ENCODE measurements at places on chromosomes 3 and 15.
A peak's percentile ranks its signal among the peaks of the same experiment; 100 is the strongest.

- DNase-seq = no peak
Measured at GRCh38 chr3:88019024-88019423, 39.8 kb downstream of the CGGBP1 start.

GRCh38 chr3:992871-993270 is 100.0 kb upstream of the CNTN6 start:
- no peak for DNase-seq

DNA sequence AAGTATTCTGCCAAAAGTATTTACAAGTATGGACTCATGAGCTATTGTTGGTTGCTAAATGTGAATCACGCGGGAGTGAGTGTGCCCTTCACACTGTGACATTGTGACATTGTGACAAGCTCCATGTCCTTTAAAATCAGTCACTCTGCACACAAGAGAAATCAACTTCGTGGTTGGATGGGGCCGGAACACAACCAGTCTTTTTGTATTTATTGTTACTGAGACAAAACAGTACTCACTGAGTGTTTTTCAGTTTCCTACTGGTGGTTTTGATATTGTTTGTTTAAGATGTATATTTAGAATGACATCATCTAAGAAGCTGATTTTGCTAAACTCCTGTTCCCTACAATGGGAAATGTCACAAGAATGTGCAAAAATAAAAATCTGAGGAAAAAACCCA is 30.3 kb downstream of the SYNM start:
- DNase-seq = no peak

DNA sequence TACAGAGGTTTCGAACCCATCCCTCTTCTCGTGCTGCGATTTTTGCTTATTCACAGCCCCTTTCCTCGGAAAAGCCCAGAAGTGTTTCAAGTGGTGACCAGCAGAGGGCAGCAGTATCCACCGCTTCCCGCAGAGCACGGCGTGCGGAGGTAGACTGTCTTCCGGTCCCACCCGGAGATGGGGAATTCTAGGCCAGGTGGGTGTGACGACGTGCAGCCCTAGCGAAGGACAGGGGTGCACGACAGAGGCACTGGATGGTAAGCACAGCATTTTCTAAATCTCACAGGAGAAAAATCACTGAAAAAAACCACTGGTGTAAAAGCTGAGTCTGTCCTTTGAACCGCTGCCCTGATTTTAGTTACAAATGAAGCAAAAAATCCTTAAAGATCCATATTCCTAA is 7.4 kb upstream of the PSMD6 start:
- peak; percentile 61 for DNase-seq

DNA sequence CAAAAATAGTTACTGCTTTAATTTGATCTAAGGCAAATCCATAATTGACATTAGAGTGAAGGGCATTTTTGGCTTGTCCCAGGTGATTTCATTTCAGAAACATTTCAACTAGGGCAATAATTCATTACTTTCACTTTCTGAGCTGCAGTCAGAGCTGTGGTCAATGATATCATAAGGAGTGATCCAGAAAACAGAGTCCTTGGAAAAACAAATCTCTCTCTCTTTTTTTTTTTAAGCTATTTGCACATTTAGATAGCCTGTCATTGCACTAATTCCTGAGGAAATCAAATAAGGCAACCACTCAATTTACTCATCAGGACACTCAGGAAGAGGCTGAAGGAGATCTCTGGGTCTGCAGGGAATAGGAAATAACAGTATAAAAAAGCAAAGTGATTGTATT is 269.5 kb upstream of the LRRC3B start:
- DNase-seq = no peak

DNA sequence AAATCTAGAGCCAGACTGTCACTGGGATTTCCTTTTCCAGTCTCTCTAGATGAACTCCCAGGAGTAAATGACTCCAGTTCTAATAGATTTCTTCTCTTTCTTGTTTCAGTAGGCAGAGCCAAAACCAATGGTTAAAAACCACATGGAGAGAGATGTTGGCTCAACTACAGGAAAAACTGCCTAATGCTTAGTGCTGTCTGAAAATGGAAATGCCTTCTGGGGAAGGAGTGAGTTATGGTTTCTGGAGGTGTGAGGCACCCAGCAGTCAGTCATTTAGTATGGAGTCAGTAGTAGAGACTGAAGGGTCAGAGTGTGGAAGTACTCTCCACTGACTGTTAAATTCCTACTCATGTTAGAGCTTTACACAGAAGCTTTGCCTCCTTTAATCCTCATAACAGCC is 136.7 kb downstream of the CCNL1 start:
- DNase-seq = peak; percentile 25

GRCh38 chr3:141538568-141539240 is 51.9 kb downstream of the RASA2 start:
- DNase-seq = no peak

DNA sequence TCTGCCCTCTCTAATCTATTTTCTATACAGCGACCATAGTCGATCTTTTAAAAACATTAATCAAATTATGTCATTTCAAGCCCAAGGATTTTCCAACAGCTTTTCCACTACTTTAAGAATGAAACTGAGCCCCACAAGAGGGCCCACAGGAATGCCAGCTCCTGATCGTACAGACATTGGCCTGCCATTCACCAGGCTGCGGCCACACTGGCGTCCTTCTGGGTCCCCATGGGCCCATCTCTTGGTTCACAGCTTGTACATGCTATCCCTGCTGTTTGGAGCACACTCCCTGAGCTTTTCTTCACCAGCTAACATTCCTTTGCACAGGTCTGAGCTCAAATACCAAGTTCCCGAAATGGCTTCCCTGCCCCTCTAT is 149.6 kb downstream of the MYLK start:
- no peak for DNase-seq

GRCh38 chr15:59622289-59622688 is 10.7 kb downstream of the GCNT3 start:
- peak; percentile 41 for DNase-seq

DNA sequence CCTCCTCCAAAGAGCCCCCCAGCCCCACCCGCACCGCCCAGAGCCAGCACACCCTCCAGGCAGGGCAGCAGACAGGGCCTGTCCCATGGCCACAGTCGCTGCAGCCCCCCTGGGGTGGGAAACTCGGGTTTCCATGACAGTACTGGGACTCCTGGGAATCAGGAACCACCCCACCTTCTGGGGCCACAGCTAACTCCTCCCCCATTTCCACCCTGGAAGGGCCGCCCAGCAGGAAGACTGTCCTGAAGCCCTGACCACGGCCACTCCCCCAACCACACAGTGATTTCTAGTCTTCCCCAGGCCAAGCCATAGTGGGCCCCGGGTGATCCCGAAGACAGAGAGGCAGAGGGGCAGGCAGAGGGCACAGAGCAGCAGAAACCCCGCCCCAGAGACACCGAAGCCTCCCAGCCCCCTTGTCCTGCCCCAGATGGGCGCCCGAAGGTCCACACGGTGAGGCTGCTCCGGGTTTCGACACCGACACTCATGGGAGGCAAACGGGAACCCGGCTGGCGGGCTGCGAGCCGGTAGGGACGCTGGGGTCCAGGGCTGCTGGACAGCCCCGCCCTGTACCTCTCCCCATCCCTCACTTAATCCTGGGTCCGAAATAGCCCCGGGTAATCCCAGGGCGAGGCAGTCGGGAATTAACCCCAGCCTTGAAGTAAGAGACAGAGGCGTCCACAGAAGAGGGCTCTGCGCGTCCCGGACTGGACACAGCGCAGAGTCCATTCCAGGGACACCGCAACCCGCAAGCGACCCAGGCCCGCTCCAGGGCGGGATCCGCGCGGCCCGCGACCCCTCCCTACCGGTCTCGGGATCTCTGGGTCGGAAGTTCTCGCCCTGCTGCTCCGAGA is 138.4 kb downstream of the NUP210 start:
- no peak for DNase-seq

DNA sequence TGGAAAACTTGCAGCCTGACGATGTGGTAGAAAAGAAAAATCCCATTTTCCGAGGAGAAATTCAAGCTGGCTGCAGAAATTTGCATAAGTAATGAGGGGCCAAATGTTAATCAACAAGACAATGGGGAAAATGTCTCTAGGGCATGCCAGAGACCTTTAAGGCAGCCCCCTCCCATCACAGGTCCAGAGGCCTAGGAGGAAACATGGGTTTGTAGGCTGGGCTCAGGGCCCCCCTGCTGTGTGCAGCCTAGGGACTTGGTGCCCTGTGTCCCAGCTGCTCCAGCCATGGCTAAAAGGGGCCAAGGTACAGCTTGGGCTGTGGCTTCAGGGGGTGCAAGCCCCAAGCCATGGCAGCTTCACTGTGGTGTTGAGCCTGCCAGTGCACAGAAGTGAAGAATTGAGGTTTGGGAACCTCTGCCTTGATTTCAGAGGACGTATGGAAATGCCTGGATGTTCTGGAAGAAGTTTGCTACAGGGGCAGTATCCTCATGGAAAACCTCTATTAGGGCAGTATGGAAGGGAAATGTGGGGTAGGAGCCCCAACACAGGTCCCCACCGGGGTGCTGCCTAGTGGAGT is 75.9 kb upstream of the CADPS start:
- no peak for DNase-seq

DNA sequence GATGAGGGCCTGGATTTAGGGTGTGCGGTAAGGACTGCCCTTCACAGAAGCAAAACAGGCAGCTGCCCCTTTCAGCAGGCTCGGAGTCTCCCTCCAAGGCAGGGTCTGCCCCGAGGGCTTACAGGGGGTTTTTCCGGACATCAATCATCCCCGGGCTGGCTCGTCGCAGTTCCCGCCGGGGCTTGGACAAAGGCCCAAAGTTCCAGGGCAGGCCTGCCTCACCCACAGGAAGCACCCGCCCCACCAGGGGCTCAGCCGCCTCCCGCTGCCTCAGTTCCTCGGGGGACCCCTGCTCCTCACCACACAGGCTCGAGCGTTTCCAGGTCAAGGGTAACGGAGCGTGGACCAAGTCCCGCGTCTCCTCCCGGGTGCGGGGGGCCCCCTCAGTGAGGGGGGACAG is 27.0 kb downstream of the KIF7 start:
- DNase-seq = no peak

- no peak for DNase-seq
Measured at GRCh38 chr3:46939578-46940445, 36.7 kb downstream of the CCDC12 start.

GRCh38 chr3:60504827-60505457 is 746.3 kb downstream of the FHIT start:
- DNase-seq = no peak

GRCh38 chr3:82448320-82448719 is 686.9 kb upstream of the GBE1 start:
- DNase-seq = no peak

GRCh38 chr3:43206105-43206504 is 80.2 kb upstream of the SNRK start:
- DNase-seq = no peak

DNA sequence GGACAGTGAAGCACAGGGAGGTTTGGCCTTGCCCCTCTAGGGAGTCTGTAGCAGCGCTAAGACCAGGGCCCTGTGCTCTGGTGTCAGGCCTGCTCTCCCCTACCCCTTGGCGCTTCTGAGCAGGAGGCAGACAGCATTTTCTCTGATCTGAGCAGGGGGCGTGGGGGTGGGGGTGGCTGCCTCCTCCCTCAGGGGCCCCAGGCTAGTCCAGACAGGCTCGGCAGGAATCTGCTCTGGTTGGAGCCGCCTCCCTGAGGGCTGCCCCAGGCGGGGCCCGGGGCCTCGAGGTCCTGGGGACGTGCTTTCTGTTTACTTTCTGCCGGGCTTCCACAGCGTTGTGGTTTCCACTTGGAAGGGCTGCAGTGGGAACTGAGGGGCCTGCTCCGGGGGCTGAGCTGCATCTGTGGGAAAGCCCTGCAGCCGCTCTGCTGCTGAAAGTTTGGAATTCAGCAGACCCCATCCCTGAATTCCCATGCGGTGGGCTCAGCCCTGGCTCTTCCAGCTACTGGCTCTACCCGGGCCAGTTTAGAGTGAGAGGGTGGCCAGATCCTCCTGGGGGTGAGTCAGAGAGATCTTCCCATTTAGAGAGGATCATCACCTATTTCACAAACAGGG is 105.4 kb downstream of the LINGO1 start:
- DNase-seq = peak; percentile 52

DNA sequence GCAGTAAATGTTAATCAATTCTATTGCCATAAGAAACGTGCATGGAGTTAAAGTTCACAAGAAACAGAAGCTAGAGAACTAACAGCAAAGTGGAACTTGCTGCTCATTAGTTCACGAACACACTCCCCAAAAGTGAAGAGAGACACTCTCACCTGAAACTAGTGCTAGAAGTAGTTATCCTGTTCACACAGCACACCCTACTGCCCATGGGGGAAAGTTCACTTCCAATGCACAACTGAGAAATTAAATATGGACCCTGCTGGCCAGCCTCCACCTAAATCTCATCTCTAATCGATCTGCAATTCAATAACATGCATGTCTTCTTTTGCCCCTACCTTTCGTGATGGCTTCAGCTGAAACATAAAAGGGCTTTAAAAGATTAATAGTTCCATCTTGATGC is 39.4 kb upstream of the FRMD4B start:
- DNase-seq = peak; percentile 41

DNA sequence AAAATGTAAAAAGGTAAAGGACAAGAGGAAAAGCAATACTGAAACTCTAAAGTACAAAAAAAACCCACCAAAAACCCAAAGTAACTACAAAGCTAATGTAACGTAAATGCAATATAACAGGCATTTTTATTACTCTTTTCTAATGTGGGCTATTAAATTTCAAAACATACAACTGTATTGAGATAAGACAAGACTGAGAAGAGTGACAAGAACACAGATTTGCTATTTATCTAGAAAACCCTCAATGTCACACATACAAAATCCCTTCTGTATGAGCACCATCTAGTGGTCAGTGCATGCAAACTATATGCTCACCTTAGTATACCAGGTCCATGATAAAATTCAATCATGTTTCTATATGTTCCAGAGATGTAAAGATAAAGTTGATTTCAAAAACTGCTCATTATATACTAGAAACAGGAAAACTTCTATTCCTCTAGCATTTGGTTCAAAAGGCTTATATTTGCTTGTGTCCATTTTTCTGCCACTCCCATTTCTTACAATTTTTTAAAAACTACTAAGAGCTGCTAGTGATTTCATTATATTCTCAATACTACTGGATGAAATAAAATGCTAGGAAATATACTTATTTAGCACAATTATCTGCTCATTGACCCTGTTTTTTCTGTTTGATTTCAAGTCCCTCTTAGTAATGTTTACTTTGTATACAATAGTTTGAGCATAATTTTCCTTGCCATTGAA is 111.4 kb downstream of the DLG1 start:
- DNase-seq = peak; percentile 60

DNA sequence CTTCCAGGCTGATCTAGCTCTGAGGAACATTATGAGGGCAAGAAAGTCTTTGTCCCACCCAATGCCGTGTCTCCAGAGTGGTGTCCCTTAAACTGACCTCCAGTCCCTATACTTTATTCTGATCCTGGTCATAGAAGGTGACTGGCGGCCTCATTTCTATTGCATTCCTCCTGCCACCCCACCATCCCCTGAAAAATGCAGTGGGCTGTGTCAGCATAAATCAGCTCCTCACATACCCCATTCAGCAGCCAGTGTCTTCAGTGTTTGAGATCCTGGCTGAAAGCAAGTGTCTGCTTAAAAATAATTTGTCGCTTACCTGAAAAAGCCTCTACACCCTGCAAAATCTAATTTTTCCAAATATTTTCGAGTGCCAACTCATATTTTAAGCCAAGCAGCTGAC is 346.1 kb downstream of the FEZF2 start:
- DNase-seq = no peak

DNA sequence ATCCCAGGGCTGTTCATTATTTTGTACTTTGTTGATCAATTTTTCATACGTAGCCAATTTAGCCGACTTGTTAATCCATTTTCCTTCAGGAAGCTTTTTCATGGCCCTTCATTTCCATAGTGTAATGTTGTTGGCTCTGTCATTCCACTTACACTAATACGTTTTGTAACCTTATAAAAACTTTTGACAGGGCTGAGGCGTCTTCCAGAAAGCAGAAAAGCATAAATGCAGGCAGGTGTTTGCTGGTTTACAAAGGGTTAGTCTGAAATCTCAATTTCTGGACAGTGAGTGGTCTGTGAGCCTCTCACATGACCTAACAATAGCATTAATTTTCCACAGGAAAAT is 444.0 kb downstream of the OTOL1 start:
- no peak for DNase-seq

All from fibroblast of upper back skin (primary cell).